ENCODE measurements at places on chromosomes 1 and 21. TPM values are rescaled to one million over a fixed set of nuclear protein-coding genes. Genes with fewer than 3 reads are reported as not detected.
A peak's percentile ranks its signal among the peaks of the same experiment; 100 is the strongest.

DNA sequence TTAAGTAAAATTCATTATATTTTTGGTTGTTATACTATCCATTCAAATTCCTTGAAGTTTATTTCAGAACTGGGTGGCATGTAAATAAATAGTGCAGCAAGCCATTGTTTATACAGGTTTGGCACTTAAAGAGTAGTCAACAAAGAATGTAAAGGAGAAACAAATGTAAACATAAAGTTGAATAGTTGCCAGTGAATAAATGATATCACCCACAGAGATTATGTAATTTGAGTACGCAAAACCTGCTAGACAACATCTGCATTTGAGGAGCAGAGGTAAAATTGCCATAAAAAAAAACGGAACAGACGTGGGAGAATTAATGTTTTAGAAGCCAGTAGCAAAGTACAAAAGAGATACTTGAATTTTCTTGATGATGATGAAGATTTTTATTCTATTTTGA, 111.6 kb downstream of the ADGRL2 start:
- no peak overlapping the region for H3K27ac ChIP-seq
- H3K4me1 ChIP-seq, result no peaks in the 10 kb centered on the region
- H3K36me3 ChIP-seq, result no peaks in the 10 kb centered on the region
- no peaks in the 10 kb centered on the region for H3K27me3 ChIP-seq
- H3K4me3 ChIP-seq, result no peak overlapping the region

DNA sequence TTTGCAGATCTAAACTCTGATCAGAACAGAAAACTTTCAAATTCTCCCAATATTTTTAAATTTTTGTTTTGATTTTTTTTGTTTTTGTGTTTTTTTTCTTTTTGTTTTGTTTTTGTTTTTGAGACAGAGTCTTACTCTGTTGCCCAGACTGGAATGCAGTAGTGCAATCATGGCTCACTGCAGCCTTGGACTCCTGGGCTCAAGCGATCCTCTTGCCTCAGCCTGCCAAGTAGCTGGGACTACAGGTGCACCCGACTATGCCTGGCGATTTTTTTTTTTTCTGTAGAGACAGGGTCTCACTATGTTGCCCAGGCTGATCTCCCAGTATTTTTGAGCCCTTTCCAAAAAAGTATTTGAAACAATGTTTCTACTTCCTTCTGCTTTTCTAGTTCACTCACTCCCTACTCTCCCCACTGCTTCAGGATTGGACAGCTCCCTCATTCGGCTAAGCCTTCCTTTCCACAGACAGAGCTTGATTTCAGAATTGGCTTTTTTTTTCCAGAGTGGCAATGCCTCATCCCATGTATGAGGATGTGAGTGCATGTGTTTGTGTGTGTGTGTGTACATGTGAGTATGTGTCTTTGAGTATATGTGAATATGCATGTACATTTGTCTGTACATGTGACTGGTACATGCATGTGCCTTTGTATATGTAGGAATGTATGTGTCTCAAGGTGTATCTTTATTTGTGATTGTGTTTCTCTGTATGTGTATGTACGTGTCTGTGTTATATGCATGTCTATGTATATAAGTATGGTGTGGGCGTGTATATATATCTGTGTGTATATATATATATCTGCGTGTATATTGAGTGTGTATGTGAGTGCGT, 11.9 kb downstream of the LHX4 start:
- no peaks in the 10 kb centered on the region for H3K36me3 ChIP-seq
- H3K4me3 ChIP-seq, result no peak overlapping the region
- peaks cover 65% of the 10 kb centered on the region for H3K27me3 ChIP-seq
- DNase-seq, result no peak
- no peak overlapping the region for H3K27ac ChIP-seq

GRCh38 chr1:230916587-230917283, 48.4 kb upstream of the C1orf198 start:
- H3K27me3 ChIP-seq, result no peaks in the 10 kb centered on the region
- no peak overlapping the region for H3K27ac ChIP-seq
- DNase-seq, result no peak
- no peak overlapping the region for H3K4me3 ChIP-seq

DNA sequence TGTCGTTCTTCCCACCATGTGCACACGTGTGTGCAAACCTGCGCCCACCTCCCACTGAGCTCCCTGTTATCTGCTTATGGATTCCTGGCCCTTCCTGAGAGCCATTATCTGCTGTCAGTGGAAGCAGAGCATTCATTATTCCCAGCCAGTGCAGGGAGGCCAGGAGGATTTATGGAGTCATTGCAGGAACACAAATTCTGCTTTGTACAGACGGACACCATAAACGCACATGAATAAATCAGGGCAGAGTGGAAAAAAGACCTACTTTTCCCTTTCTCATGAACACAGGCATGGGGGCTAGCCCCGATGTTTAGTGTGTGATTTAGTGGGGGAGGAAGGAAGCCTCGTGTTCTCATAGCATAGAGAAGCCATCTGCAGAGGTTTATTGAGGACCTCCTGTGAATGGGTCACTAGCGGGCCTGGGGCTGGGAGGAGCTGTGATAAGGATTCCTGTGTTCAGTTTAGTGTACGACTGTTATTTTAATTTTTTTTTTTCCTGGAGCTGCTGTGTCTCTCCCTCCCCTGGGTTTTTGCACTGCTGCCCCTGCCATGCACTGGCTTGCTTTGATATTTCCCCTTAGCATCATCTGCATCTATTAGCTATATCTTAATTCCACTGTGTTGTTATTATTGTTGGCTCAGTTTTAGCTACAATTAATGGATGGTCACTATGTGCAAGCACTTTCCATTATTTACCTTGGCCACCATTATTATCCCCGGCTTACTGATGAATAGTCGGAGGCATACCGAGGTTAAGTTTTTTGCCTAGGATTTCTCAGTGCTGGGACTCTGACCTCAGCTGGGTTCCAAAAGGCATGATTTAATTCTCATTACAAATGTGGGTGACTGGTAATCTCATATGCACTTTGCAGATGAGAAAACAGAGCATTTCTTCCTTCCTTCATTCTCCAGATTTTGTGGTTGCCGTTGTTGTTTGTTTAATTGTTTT, 33.0 kb downstream of the HUNK start:
- no peak for DNase-seq
- H3K27ac ChIP-seq, result no peak overlapping the region

GRCh38 chr1:59220356-59220755, 76.5 kb upstream of the FGGY start:
- H3K27ac ChIP-seq, result no peak overlapping the region
- H3K4me3 ChIP-seq, result no peak overlapping the region
- H3K36me3 ChIP-seq, result no peaks in the 10 kb centered on the region
- no peaks in the 10 kb centered on the region for H3K27me3 ChIP-seq
- H3K4me1 ChIP-seq, result no peaks in the 10 kb centered on the region

Gene ADAMTS1
- total RNA-seq, result 1.6 TPM

- H3K36me3 ChIP-seq, result no peaks in the 10 kb centered on the region
- no peak overlapping the region for H3K27ac ChIP-seq
- no peaks in the 10 kb centered on the region for H3K4me1 ChIP-seq
- H3K4me3 ChIP-seq, result no peak overlapping the region
Measured at GRCh38 chr1:62426237-62426636, 10.6 kb upstream of the USP1 start.

Gene OLFML2B
- 0.82 TPM for total RNA-seq

Gene CELA2B
- total RNA-seq, result not detected

Gene PCP4L1
- total RNA-seq, result 1.1 TPM

- DNase-seq, result no peak
- no peak overlapping the region for H3K27ac ChIP-seq
- H3K27me3 ChIP-seq, result no peaks in the 10 kb centered on the region
- peaks cover 9% of the 10 kb centered on the region for H3K36me3 ChIP-seq
- H3K4me1 ChIP-seq, result peaks cover 6% of the 10 kb centered on the region
Measured at GRCh38 chr1:193549081-193549480, 362.7 kb upstream of the B3GALT2 start.

- no peak overlapping the region for H3K4me3 ChIP-seq
- no peak for DNase-seq
- no peaks in the 10 kb centered on the region for H3K27me3 ChIP-seq
Measured at GRCh38 chr1:1755426-1755825, 22.8 kb downstream of the NADK start.

- no peaks in the 10 kb centered on the region for H3K36me3 ChIP-seq
- no peak overlapping the region for H3K4me3 ChIP-seq
- no peak for DNase-seq
Measured at GRCh38 chr1:76759171-76759860, 108.0 kb upstream of the ST6GALNAC5 start.

GRCh38 chr1:168178227-168178637, 530 bp upstream of the TIPRL start:
- peaks cover 14% of the 10 kb centered on the region for H3K27me3 ChIP-seq
- no peak for DNase-seq
- H3K36me3 ChIP-seq, result no peaks in the 10 kb centered on the region
- H3K4me3 ChIP-seq, result no peak overlapping the region
- H3K4me1 ChIP-seq, result peaks cover 5% of the 10 kb centered on the region

DNA sequence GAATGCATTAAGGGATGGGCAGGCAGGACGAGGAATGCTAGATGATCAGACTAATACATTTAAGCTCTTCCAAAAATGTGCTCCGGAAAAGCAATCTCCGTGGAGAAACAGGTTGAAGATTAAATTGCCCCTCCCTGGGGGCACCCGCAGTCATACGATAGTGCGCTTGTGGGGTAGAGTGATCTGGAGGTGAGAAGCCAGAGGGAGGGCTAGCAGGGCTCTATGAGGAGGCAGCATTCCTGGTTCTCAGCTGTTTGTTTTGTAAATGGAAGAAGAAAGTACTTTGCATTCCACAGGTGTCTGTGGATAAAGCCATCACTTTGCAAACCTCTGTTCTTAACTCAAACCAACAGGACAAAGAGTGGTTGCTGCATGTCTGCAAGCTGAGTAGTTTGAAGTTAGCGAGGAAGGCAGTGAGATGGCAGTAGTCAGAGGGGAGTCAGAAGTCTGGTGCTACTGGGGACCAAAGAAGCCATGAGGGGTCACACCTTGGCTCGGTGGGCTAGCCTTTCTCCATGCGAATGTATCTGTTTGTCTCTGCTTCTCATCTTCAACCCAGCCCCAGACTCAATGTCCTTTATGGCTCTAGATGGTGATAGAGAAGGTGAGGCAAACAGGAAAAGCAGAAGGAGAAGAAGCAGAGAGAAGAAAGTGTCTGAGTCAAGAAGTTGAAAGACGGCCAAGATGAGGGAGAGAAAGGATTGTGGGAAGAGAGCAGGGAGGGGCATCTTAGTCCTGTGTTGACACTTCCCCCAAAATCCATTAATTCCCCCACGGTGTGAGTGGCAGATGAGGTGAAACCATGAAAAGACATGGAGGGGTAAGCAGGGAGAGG, 65.2 kb upstream of the GJA8 start:
- DNase-seq, result no peak
- no peaks in the 10 kb centered on the region for H3K36me3 ChIP-seq
- peaks cover 5% of the 10 kb centered on the region for H3K4me1 ChIP-seq
- H3K27me3 ChIP-seq, result peaks cover 15% of the 10 kb centered on the region
- H3K27ac ChIP-seq, result no peak overlapping the region

- peaks cover 16% of the 10 kb centered on the region for H3K4me1 ChIP-seq
- no peaks in the 10 kb centered on the region for H3K27me3 ChIP-seq
- H3K36me3 ChIP-seq, result peaks cover 5% of the 10 kb centered on the region
- peak overlapping the region; percentile 80 for H3K27ac ChIP-seq
- no peak for DNase-seq
- peak overlapping the region; percentile 38 for H3K4me3 ChIP-seq
Measured at GRCh38 chr1:51549016-51549619, 30.1 kb upstream of the EPS15 start.

DNA sequence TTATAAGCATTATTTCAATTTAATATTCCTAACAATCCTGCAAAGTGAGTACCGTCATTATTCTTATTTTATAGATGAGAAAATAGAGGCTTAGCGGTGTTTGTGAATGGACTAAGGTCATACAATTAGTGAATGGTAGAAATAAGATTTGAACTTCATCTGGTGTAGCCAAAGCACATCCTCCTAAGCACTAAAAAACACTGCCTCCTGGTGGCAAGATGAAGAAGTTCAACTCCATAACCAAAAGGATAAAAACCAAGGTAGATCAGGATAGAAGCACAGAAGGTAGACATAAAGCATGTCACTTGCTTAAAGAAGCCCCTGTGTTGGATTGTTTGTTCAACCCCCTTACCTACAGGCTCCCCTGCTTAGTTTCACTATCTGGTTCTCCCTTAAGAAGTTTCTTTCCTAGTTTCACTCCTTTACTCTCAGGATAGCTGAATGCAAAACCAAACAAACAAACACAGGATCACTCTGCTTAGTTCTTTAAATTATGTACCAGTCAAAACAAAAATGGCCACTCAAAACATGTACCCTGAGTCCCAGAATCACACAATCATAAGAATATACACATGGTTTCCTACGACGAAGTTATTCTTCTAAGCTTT, 12.7 kb upstream of the AIM2 start:
- DNase-seq, result no peak
- H3K36me3 ChIP-seq, result no peaks in the 10 kb centered on the region
- H3K4me3 ChIP-seq, result no peak overlapping the region
- H3K27me3 ChIP-seq, result peaks cover 3% of the 10 kb centered on the region
- H3K27ac ChIP-seq, result no peak overlapping the region

Gene PRAMEF14
- total RNA-seq, result not detected

DNA sequence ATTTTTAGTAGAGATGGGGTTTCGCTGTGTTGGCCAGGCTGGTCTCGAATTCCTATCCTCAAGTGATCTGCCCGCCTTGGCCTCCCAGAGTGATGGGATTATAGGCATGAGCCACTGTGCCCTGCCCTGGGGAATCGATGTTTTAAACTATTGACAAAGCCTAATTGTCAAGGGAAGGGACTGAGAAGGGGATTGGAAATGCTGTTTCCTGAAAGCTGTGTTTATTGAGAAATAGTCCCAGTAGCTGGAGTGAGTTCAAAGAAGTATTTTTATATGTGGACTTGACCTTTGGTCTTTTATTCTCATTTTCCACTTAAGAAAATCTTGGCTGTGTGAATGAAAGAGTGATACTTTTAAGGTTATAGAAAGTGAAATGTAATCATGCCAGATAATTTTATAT, 47.5 kb downstream of the KIF1B start:
- DNase-seq, result no peak
- no peak overlapping the region for H3K27ac ChIP-seq
- no peak overlapping the region for H3K4me3 ChIP-seq
- peaks cover 5% of the 10 kb centered on the region for H3K36me3 ChIP-seq
- no peaks in the 10 kb centered on the region for H3K27me3 ChIP-seq

DNA sequence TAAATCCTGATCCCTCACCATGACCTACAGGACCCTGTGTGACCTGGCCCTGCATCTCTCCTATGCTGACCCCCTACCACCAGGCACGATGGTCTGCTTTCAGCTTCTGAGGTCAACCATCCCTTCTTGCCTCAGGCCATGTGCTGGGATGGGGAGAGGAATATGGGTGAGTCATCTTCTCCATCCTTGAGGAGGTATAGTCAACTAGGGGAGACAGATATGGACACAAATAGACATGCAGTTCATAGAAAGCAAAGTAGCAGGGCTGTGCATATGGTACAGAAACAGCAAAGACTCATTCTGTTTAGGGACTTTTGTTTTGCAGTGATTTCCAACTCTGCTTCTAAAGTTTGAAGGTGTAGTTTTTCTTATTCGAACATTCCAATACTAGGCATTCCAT, 250.8 kb upstream of the FGGY start:
- no peaks in the 10 kb centered on the region for H3K27me3 ChIP-seq
- H3K4me3 ChIP-seq, result peak overlapping the region; percentile 54
- H3K4me1 ChIP-seq, result peaks cover 39% of the 10 kb centered on the region
- peak overlapping the region; percentile 93 for H3K27ac ChIP-seq
- H3K36me3 ChIP-seq, result peaks cover 17% of the 10 kb centered on the region
- no peak for DNase-seq

Measured in activated naive CD8-positive, alpha-beta T cell treated with anti-CD3 and anti-CD28 coated beads, Interleukin-2, amount 10 ng/mL, durations not matched to agents 7 days and 5 days (primary cell).